SHP77 (cell line): ENCODE measurements at places on chromosomes 12 and 14.

DNA sequence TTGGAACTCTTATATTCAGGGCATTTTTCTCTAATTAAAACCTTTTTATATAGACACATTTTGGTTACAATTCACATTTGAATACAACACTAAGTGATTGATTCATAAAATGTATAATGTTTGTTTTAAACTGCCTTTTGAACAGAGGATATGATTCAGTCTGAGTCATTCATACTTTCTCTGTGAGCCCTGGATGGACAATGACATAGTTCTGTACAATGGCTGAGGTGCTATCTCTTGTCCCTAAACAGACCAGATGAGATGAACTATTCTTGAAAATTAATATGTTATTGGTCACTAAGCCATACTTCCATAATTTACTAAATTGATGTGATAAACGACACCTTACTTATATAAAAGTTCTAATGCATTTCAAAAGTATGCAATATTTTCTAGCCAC lies 199.7 kb upstream of the ATXN7L3B start:
- no peak for DNase-seq

GRCh38 chr14:26444822-26445221 lies 153.0 kb downstream of the NOVA1 start:
- DNase-seq: no peak

GRCh38 chr14:100486025-100486828 lies 101.0 kb downstream of the BEGAIN start:
- peak; percentile 66 for DNase-seq

GRCh38 chr14:90553921-90554336 lies 157.1 kb downstream of the CALM1 start:
- DNase-seq: no peak

DNA sequence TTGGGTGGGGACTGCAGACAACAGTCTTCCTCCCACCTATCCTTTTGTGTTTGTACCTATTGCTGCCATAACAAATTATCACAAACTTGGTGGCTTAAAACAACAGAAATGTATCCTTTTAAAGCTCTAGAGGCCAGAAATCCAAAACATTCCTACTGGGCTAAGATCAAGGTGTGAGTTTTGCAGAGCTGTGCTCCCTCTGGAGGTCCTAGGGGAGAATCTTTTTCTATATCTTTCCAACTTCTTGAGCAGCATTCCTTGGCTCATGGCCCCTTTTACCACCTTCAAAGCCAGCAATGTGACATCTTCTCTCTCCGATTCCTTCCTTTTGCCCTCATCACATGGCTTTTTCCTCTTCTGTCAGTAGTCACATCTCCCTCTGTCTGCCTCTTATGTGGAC lies 190.6 kb downstream of the TTC8 start:
- DNase-seq: no peak

DNA sequence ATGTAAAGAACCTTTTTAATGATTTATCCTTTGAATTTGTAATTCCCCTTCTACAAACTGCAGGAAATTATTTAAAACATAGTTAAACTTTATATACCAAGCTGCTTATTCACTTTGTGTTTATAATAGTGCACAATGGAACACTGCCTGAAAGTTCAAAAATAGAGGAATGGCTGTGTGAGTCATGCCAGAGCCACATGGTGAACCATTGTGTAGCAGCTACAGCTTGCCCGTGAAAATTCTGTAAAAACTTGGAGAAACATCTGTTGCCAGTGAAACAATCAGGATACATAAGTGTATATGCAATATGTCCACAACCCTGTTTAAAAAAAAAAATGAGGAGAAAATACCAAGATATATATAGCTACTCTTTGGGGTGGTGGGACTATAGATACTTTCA lies 59.5 kb downstream of the VEZT start:
- no peak for DNase-seq

GRCh38 chr12:106070147-106070546 lies 68.6 kb downstream of the NUAK1 start:
- no peak for DNase-seq

GRCh38 chr14:97413022-97413539 lies 615.9 kb downstream of the VRK1 start:
- no peak for DNase-seq

- no peak for DNase-seq
Measured at GRCh38 chr12:91643763-91644162, 461.1 kb upstream of the DCN start.
